ENCODE measurements at places on chromosomes 13 and 19. TPM values are rescaled to one million over a fixed set of nuclear protein-coding genes. Genes with fewer than 3 reads are reported as not detected.

- no peak for DNase-seq
Measured at GRCh38 chr19:47003611-47004465, 15.8 kb upstream of the NPAS1 start.

DNA sequence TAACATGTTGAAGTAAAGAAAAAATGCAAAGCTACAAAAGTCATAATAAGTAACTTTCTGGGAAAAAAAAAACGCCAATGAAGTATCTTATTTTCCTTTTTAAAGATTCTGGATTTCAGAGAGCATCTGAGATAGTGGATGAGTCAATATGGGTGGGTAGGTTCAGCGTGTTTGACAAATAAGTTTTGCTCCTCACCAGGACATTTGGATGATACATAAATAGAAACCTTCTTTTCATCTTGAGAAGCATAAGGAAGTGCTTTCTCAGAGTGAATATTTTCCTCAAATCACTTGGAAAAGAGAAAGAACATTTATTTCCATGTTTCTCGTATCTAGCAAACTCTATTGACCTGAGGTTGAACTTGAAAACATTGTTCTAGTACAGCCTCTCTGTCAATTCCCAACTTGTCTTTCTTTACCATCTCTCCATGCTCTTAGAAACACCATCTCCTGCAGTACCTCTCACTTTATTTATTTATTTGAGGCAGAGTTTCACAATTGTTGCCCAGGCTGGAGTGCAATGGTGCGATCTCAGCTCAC, 463.2 kb downstream of the KLF5 start:
- no peak for DNase-seq

Gene ZNF566
- polyA plus RNA-seq, result 3.6 TPM

DNA sequence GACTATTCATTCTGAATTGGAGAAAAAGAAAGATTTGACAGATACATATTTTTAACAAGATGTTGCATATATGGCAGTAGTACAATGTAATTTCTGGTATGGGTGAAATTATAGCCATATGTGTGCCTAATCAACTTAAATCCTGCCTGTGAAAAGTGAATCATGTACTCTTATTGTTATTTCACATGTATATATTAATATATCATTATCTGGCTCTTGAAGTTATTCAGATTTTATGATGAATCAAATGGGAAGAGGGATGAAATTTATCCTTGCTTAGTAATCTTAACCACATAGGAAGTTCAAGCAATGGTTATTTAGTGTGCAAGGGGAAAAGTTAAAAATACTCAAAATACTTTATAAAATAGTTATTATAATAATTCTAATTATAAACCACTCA, 80.5 kb downstream of the GPC6 start:
- no peak for DNase-seq

DNA sequence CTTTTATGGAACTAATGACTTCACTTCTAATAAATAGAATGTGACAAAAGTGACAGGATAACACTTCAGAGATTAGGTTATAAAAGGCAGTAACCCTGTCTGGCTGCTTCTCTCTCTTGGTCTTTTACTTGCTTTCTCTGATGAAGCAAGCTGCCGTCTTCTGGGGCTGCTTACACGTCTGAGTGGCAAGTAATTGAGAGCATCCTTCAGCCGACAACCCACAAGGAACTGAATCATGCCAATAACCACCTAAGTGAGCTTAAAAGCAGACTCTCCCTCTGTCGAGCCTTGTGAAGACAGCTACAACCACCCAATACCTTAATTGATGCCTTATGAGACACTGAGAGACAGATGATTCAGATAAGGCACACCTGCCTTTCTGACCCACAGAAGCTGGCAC, 1091.2 kb downstream of the SLITRK1 start:
- peak; percentile 10 for DNase-seq

GRCh38 chr19:56934438-56935090, 94.0 kb upstream of the PEG3 start:
- DNase-seq, result no peak

GRCh38 chr19:17618936-17619335, 63.5 kb downstream of the COLGALT1 start:
- no peak for DNase-seq

GRCh38 chr13:69721631-69722030, 386.0 kb upstream of the ATXN8OS start:
- no peak for DNase-seq

GRCh38 chr13:56909896-56910600, 230.7 kb upstream of the PRR20A start:
- DNase-seq, result no peak

DNA sequence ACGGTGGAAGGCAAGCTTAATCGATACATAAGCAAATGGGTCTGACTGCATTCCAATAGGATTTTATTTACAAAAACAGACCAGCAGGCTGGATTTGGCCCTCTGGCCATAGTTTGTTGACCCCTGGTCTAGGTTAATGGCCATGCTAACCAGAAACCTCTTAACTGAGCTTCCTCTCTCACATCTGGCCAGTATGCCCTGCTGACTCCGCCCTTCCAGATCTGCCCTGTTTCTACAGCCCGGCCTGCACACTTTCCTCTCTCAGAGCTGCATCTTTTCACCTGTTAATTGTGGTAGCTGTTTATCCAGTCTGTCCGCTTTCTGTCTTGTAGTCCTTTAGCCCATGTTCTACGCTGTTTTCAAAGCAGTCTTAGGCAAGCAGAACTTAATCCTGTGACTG, 25.6 kb downstream of the EDNRB start:
- no peak for DNase-seq

Gene DMKN
- 1.0 TPM for polyA plus RNA-seq

GRCh38 chr19:19436137-19436691, 30.7 kb downstream of the GATAD2A start:
- no peak for DNase-seq

Gene ZNF471
- polyA plus RNA-seq, result 3.6 TPM

Gene GPR12
- polyA plus RNA-seq, result not detected

Gene ZNF430
- 5.9 TPM for polyA plus RNA-seq

DNA sequence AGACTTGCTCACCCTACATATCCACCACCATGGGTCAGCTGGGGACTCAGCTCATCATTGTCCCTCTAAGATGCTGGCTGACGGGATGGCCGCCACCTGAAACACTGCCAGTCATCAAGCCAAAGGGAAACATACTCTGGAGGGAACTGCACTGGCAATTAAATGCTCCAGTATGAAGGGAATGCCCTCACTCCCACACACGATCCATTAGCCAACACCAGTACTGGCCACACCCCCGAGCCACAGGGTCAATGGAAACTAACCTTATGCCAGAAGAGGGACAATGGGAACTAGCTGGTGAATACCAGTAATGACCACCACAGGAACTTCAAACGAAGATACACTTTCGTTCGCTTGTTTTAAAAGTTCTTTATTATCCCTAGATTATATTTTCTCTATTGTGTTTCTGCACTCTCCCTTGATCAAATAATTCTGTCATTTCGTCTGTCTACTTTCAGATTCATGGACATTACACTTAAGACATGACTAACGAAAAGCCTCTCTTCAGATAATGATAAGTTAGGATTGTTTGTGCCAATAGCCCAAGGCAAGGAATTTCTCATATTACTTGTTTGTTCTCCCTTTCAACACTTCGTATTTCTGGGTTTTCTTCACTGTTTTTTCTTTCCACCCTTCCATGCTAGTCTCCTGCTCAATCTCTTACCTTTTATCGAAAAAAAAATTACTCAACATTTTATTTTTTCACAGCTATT, 1.7 kb upstream of the ZNF507 start:
- no peak for DNase-seq

GRCh38 chr13:78420814-78421213, 182.5 kb downstream of the POU4F1 start:
- DNase-seq, result no peak

DNA sequence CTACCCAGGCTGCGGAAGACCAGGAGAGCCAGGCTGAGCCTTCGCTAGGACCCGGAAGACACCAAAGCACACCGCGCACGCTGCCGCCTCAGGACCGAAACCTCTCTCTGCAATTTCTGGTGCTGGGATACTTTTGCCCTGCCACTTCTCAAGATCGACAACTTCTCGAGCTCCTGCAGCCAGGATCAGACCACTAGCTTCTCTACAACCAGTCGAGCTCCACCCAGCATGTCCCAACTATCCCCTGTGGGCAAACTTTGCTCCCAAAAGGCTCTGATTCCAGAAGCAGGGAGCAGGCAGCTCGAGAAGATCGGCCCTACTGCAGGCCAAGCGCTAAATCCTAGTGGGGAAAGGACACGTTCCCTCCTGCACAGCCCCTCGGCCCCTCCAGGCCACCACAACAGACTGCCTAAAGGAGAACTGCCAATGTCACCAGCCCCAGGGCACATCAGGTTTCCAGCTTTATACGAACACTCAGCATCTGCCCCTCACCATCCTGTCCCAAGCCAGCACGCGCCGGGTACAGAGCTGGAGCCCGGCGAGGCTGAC, 979 bp downstream of the AKAP8 start:
- no peak for DNase-seq

- DNase-seq, result peak; percentile 74
Measured at GRCh38 chr13:111006506-111007031, 91.7 kb upstream of the ANKRD10 start.

Gene LYPD5
- 0.50 TPM for polyA plus RNA-seq

DNA sequence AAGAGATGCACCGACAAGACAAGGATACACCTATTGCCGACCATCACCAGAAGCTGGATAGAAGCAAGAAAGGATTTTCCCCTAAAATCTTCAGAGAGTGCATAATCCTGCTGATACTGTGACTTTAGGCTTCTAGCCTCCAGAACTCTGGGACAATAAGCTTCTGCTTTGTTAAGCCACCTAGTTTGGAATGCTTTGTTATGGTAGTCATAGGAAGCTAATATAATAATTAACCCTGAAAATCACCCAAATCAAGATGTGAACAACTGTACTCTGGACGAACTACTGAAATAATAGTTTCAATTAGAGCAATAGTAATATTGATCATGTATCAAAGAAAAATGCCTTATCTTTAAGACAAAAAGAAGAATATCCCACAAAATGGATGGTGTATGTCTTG, 524.6 kb downstream of the EFNB2 start:
- no peak for DNase-seq

- no peak for DNase-seq
Measured at GRCh38 chr19:29439688-29440550, 85.9 kb upstream of the VSTM2B start.

DNA sequence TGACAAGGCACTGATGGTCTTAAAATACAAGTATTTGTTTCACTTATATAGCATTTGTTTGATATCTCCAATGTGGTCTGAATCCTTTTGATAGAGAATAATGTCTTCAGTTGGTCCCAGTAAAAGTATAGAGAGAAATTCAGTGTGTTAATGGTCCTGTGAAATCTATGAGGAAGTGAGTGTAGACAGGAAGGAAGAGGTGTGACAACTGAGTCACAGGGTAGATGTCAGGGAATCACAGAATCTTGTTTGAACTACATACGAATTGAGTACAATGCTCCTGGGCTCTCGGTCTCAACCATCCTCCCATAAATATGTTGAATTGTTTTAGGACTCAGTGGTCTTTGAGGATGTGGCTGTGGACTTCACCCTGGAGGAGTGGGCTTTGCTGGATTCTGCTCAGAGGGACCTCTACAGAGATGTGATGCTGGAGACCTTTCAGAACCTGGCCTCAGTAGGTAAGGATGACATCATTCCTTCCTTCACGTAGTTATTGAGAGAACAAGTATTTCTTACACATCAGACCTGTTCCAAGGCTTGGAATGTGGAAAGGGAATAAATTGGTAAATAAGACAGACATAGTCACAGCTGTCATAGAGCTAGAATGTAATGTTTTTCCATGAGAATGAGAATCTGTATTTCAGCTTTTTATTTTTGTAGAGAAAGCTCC, 9.1 kb downstream of the ZNF555 start:
- DNase-seq, result no peak
